ENCODE measurements at places on chromosomes 5 and 9.

DNA sequence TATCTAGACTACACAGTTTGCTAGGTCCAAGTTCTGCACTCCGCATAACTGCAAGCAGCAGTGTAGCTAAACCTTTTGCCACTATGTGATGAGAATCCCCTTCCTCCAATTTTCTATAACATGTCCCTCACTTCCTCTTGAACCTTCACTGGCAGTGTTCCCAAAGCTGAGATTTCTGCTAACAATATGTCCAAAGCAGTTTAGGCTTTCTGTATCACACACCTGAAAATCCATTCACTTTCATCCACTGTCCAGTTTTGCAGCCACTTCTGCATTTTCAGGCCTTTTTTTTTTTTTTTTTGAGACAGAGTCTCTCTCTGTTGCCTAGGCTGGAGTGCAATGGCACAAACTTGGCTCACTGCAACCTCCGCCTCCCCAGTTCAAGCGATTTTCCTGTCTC, 111.1 kb downstream of the GADD45G start:
- DNase-seq: no peak

DNA sequence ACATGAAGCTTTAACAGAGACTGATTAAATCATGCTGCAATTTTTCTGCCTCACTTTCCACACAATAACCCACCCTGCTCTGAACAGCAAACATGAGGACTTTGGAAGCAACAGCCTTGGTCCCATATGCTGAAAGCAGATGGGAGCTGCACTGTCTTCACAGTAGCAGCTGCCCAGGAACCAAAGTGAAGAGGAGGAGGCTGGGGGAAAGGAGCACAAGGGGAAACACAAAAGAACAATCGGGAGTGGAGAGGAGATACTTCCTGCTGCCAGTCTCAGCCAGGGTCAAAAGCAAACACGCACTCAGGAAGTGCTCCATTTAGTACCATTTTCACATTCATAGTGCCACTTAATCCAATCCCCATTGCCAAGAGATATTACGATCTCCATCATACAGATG, 183.3 kb upstream of the PUM3 start:
- no peak for DNase-seq

- no peak for DNase-seq
These were observed 42.4 kb upstream of the TJP2 start for GRCh38 chr9:69131682-69132081.

DNA sequence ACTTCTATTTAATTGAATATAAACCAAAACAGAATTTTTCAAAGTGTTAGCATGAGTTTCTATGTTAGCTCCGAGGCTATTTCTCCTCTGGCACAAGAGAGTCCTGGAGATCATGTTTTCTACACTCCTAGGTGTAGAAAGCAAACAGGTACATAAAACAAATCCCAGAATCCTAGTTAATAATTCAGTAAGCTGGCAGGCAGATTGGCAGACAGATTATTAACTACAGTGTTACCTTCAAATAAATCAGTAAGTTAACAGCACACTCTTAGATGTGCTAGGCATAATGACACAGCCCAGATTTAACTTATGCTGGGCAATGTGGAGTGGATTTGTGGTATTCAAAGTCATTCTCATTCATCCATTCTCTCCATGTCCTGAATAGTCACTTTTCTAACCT, 282.8 kb upstream of the RPS23 start:
- DNase-seq: no peak

DNA sequence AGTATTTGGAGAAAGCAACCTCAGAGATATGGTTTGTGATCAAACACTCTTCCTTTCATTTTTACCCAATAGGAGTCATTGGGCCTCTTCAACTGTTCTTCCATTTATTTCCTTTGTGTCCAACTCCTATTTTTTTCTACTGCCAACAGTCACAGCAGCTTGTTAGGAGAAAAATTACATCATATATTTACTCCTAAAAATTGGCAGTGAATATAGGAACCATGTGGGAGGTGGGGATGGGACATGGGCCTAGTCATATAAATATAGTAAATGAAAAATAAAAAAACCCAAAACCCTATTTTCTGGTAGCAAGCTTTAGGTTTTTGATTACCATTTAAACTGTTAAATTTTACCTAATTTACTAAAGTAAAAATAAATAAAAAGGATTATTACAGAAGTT, 134.9 kb upstream of the MPDZ start:
- DNase-seq: no peak
